Right lobe of liver (tissue), 6 donors: ENCODE measurements at places on chromosomes 16 and 17. TPM values are rescaled to one million over a fixed set of nuclear protein-coding genes. Genes with fewer than 3 reads are reported as not detected.

The COG4 gene
- total RNA-seq, result 31.6 TPM

The OR2C1 gene
- total RNA-seq, result not detected

The ACE gene
- total RNA-seq, result 9.4 TPM

The PRAC1 gene
- total RNA-seq, result not detected

The CCL8 gene
- total RNA-seq, result not detected

The TP53TG3C gene
- total RNA-seq, result not detected

The SHPK gene
- total RNA-seq, result 20.7 TPM

The CTCF gene
- total RNA-seq, result 16.2 TPM

The CCL4 gene
- total RNA-seq, result 0.79 TPM

The HSF4 gene
- 21.0 TPM for total RNA-seq

The LAT gene
- total RNA-seq, result 1.8 TPM

The TMC8 gene
- total RNA-seq, result 4.2 TPM

The KREMEN2 gene
- not detected for total RNA-seq

The PCGF2 gene
- 3.3 TPM for total RNA-seq

The C16orf92 gene
- not detected for total RNA-seq

The GAS2L2 gene
- total RNA-seq, result not detected

The SAMD14 gene
- 2.5 TPM for total RNA-seq

The TNFRSF17 gene
- 0.44 TPM for total RNA-seq

The MMP25 gene
- 1.4 TPM for total RNA-seq

The PROCA1 gene
- not detected for total RNA-seq

The TMEM114 gene
- not detected for total RNA-seq

The MEOX1 gene
- total RNA-seq, result not detected

The RNF222 gene
- not detected for total RNA-seq

The GNPTG gene
- total RNA-seq, result 61.0 TPM

The PMM2 gene
- 21.5 TPM for total RNA-seq

The KCNJ2 gene
- 1.4 TPM for total RNA-seq

The RHBDL1 gene
- 0.81 TPM for total RNA-seq

The GUCY2D gene
- total RNA-seq, result not detected

The OR3A2 gene
- total RNA-seq, result not detected

The HCFC1R1 gene
- total RNA-seq, result 10.1 TPM

The CHAD gene
- total RNA-seq, result 10.9 TPM

The MT1F gene
- 878 TPM for total RNA-seq

The CD79B gene
- total RNA-seq, result 2.0 TPM

The AARSD1 gene
- total RNA-seq, result 17.7 TPM

The SLC52A1 gene
- total RNA-seq, result not detected
